ENCODE measurements at places on chromosomes 3 and 15.

DNA sequence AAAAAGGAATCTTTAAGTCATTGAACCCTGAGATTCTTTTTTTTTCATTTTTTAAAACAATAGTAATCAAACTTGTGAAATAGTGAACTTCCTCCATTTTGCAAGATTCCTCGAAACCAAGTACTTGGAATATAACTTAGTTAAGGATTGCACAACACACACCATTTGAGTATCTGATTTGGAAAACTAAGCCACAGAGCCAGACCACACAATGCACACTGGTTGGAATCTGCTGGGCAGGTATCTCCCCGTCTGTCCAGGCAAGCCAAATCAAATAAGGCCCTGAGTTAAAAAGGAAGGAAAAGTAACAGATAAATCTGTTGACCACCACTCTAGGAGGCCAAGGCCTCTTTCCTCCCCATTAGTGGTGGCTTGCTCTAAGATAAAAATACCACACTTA lies 177.5 kb upstream of the ICE2 start:
- no peak for DNase-seq

- DNase-seq: no peak
Observed at GRCh38 chr15:69346112-69346511, 47.4 kb downstream of the PAQR5 start.

DNA sequence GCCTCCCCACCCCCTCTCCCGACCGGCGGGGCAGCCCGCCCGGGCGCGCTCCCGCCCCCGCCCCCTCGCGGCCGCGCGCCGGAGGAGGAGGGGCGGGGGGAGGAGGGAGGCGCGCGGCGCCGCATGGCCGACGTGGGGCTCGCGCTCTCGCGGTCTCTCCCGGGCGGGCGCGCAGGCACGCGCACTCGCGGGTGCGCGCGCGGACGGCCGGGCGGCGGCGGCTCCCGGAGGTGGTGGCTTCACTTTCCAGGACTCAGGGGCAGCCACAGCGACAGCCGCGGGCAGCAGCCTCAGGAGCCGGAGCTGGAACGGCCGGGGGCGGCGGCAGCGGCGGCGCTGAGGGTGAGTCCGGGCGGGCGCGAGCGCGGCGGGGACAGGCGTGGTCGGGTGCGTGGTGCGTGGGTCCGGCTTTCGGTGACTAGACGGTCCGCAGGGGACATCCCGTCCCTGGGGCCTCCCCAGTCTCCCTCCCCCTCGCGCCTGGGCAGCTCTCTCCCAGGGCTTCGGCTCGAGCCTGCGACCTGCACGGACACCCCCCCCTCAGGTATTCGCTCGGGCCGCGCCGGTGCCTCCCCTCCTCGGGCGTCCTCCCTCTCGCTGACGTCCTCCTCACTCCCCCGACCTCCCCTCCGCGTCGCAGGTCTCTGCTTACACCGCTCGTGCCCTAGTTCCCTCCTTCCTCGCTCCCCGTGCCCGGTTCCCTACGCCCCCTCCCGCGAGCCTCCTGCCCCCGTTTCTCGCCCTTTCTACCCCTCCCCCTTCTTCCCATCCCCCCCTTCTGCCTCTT lies at the start of gene UBE2E2:
Gene UBE2E2 (plus strand): TSS at position 407 of the 787 bp plus-strand sequence.
- DNase-seq: no peak

- no peak for DNase-seq
Observed at GRCh38 chr3:175965036-175965435, 1105.9 kb downstream of the NAALADL2 start.

- peak; percentile 83 for DNase-seq
Observed at GRCh38 chr15:41660235-41661077, at the start of gene MGA. Gene MGA, plus strand, starts transcription at chr15:41660405.

DNA sequence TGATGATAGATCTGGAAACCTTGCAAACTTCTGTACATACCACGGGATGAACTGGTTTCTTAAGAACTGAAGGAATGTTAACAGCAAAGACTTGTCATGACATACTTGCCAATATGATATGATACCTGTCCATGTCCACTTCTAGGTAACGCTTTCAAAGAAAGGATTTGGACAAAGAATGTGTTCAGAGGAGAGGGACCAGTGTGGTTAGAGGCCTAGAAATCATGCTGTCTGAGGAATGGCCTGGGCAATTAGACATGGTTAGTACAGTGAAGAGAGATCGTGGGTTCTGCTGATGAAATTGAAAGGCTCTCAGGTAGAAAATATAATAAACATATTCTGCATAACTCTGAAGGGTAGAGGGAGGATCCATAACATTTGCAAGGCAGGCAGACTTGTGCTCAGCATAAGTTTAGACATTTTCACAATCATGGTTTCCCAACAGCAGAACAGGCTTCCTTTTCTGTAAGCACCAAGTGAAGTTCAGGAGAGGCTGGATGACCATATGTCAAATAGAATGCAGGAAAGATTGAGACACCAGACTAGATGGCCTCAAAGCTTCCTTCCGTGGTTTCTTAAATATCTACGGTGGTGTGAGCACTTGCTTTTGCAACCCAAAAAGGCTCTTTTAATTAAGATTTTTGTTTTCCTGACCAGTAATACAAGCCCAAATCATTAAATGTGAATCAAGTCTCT lies 39.9 kb downstream of the TGFBR2 start:
- DNase-seq: no peak

DNA sequence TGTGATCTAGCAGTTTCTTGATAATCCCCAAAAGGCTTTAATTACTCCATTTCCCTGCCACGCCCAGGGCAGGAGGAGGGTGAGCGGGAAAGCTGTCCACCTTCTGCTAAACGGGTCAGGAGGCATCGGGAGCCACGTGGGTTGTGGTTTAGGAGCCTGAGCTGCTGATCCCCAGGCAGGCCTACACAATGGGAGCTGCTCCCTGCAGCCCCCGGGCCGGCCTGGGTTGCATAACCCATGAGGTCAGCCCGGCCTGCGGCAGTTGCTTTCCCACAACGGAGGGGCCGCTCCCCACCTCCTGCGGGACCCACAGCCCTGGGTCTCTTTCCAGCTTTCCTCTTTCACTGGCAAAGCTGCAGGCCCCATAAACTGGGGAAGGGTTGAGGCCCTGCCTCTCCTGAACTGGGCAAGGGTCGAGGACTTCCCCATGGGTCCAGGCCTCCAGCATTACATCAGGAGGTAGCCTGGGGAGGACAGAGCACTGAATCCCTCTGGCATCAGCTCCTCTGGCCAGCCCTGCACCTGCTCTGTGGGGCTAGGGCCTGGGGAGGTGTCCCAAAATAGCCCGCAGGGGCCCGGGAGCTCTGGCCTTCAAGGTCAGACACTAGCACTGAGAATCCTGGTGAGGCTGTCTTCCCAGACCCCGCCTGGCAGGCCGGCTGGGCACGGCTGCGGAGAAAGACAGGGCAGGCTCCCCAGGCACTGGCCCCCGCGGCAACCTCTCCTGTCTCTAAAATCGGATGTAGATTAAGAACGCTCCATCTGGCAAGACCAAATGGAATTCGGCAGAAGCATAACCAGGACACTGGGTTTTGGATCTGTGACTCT lies 47.3 kb downstream of the ZDHHC19 start:
- no peak for DNase-seq

DNA sequence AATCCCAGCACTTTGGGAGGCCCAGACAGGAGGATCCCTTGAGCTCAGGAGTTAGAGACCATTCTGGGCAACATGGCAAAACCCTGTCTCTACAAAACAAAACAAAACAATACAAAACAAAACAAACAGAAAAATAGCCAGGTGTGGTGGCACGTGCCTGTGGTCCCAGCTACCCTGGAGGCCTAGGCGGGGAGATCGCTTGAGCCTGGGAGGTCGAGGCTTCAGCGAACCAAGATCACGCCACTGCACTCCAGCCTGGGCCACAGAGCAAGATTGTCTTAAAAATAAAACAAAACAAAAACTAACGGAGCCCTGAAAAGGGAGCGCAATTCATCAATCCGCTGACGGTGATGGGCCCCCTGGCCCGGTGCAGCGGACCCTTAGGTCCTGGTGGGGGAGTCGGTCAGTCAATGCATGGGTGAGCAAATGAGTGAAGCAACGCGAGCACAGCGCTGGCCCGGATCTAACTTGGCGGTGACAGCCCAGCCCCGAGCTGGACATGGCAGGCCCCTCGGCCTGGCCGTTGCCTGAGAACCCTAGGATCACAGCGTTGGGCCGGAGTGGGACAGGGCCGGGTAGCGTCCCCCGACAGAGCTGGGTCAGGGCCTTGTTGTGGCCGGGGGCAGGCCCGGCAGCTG lies 52.4 kb upstream of the BLM start:
- DNase-seq: no peak

- no peak for DNase-seq
Observed at GRCh38 chr3:149085828-149086231, 503 bp downstream of the HLTF start.

- no peak for DNase-seq
Observed at GRCh38 chr3:77365152-77365551, 325.3 kb downstream of the ROBO2 start.

DNA sequence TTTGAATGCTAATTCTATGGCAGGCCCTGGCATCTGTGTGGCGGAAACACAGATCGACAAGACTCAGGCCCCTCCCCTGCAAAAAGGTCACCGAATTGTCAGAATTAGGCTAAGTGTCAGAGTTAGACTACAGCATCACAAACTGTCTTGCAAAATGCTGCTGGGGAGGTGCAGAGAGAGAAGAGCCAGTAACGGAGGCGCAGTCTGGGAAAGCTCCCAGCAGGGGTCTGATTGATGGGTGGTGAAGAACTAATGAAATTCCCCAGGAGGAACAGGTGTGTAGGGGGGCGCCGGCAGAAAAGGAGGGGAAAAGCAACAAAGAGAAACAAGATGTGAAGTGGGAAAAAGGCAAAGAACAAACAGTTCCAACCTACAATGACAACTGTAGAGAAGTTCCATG lies 72.7 kb upstream of the TAMM41 start:
- DNase-seq: no peak

GRCh38 chr3:149545049-149545448 lies 70.6 kb downstream of the TM4SF4 start:
- DNase-seq: no peak

DNA sequence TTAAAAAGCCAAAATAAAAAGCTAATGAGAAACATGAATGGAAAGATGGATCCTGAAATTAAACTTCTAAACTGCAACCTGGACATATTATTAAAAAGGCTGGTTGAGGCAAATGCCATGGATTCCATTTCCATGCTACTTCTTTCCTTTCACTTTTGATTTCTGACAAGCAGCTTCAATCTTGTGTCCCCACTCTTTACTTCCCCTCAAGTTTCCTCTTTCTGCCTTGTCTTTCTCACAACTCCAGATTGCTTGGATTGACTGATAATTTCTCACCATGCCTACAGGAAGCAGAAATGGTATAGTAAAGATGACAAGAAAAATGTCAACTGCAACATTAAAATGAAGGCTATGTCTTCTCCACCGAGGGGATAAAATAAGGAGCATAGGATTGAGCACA lies 1136.7 kb downstream of the TUSC7 start:
- no peak for DNase-seq

GRCh38 chr3:127426444-127427153 lies 138.8 kb upstream of the PRR20G start:
- no peak for DNase-seq

- DNase-seq: no peak
Observed at GRCh38 chr3:52752045-52752660, 18.6 kb downstream of the NEK4 start.

GRCh38 chr3:51581524-51581923 lies 43.0 kb downstream of the RAD54L2 start:
- no peak for DNase-seq

DNA sequence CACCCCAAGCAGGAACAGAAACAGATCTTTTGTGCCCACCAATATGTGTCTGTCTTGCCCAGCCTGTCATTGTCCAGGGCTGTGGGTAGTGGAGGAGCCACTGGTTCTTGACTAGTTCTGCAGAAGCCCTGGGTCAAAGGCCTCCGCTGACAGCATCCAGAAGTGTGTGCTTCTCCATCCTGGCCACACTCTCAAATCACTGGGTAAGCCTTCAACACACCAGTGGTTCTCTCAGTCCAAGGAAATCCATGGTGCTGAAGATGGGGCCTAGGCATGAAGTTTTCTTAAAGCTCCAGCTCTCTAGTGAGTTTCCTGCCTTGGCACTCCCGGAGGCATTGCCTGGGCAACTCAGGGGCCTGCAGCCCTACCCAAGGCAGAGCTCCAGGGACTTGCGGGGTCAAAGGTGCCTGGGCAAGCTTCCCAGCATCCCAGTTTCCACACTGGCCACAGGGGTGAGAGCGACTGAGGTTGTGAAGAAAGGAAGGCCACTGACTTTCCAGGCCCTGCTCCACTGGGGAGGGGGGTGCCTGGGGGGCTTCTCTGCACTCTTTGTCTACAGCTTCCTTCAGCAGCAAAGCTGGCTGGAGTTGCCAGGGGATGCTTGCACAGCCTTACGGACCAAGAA lies 37.9 kb upstream of the RPL32 start:
- DNase-seq: no peak

DNA sequence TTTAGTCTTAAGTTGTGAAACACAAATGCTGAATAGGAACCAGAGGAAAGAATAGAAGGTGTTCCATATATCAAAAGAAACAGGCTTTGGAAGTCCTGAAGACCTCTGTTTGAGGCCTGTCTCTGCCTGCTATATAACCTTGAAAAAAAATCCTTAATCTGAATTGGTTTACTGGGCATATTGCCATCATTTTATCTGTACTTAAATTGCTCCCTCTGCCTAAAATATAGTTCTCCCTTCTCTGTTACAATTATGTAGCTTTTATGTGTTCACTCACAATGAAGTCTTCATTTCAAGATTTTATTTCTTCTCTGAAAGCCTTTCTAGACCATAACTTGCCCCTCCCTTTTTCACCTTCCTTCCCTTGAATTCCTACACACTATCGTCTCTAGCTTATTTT lies 21.2 kb downstream of the ARL13B start:
- DNase-seq: no peak

GRCh38 chr3:152026033-152026556 lies 152.7 kb downstream of the SUCNR1 start:
- no peak for DNase-seq

GRCh38 chr3:31091748-31092147 lies 197.3 kb upstream of the GADL1 start:
- DNase-seq: no peak

- no peak for DNase-seq
Observed at GRCh38 chr3:94184781-94185180, 121.9 kb downstream of the NSUN3 start.

DNA sequence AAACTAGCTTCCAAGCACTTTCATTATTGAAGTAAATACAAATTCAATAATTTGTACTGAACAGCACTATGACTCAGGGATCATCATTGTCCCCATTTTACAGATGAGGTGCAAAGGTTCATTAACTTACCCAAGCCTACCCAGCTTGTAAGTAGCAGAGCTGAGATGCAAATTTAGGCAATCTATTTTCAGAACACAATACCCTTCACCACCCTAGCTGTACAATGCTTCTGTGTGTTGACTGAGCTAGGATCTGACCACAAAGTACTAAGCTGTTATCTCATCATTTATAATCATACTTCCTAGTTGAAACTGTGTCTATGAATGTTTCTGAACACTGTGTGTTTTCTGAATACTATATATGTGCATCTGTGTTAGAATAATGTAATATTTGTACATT lies 3.2 kb upstream of the ILDR1 start:
- DNase-seq: no peak

- no peak for DNase-seq
Observed at GRCh38 chr3:139780593-139780992, 102.8 kb upstream of the NMNAT3 start.

GRCh38 chr3:186665625-186666188 lies at the start of gene HRG:
Gene HRG, plus strand, starts transcription at chr3:186666014. Its CDS starts 18 bp downstream, at chr3:186666032.
- no peak for DNase-seq

- no peak for DNase-seq
Observed at GRCh38 chr3:169467751-169468150, 195.8 kb downstream of the MECOM start.

Measured in activated T-helper 1 cell treated with anti-CD3 and anti-CD28 coated beads, Interleukin-2, amount 50 U/mL, for 16 hours (primary cell).